Fibroblast of mammary gland (primary cell): ENCODE measurements at places on chromosomes 6 and 20.

DNA sequence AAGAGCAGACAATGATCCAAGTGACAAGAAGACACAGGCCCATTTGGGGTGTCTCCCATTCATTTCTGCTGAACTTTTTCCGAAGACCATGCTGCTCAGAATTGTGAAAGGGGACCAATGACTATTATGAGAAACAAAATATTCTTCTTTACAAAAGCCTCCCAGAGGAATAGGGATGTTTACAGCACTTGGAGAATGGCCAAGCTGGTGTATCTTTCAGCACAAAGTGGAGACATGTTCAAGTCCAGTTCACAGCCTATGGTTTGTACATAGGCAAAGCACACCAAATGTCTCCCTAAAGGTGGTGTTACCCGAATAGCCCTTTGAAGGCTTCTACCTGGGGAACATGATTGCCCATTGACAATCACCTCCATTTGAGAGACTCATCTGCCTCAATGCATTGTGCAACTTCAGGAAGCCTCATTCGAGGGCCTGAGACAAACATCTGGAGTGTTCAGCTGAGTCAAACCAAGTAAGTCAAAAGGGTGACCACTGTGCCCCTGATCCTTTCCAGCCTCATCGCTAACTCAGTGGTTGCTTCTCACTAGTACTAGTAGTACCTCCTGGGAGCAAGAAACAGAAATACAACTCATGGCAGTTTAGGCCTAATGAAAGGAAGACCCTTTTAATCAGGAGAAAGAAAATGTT is 451.0 kb upstream of the MARCKS start:
- DNase-seq, result peak; percentile 59

DNA sequence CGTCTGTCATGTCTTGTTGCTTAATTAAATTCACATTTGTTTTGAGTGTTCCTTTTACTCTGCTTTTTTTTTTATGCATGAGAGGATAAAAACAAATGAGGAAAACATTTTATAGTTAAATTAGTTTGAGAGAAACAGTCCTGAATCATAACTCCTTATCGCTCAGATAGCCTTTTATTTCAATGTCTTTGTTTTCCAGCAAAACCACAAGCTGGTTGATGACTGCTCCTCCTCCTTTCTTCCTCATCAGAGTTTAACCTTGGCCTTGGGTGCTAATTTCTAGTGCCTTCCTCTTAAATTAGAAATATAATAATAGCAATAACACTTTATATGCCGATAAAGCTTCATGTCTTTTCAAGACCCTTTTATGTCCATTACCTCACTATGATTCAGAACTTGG is 3.1 kb downstream of the NOX3 start:
- no peak for DNase-seq

DNA sequence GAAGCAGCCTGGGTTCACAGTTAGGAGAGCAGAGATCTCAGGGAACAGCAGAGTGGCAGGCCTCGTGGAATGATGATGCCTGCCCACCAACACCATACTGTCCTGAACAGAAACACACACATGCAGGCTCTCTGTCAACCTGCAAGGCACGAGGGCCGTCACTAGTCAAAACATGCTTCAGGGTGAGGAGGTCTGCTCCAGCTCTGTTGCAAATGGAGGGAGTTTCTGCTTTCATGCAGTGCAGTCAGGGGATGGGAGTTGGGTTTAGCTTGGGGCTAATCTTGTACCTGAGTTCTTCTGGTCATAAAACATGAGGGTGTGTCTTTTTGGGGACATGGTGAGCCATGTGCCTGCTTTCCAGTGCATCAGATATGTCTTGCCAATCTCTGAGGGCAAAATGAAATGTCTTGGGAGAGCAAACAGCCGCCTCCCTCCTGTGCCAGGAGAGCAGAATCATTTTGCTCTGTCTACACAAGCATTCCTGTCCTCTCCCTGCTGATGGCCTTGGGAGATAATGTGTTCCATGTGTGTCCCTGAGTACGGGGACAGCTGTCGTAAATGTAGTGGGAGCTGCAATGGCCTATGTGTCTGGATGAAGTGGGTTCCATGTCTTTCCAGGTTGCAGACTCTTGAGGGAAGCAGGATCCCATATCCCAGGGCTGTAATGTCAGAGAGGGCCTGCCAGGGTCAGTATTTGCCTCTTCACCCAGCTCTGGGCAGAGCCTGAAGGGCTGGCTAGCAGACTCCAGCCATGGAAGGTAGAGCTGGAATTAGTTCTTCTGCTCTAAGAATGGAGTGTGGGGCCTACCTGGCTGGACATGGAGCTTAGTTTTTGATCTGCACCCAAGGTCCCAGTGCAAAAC is 40.6 kb downstream of the MAFB start:
- DNase-seq, result no peak

DNA sequence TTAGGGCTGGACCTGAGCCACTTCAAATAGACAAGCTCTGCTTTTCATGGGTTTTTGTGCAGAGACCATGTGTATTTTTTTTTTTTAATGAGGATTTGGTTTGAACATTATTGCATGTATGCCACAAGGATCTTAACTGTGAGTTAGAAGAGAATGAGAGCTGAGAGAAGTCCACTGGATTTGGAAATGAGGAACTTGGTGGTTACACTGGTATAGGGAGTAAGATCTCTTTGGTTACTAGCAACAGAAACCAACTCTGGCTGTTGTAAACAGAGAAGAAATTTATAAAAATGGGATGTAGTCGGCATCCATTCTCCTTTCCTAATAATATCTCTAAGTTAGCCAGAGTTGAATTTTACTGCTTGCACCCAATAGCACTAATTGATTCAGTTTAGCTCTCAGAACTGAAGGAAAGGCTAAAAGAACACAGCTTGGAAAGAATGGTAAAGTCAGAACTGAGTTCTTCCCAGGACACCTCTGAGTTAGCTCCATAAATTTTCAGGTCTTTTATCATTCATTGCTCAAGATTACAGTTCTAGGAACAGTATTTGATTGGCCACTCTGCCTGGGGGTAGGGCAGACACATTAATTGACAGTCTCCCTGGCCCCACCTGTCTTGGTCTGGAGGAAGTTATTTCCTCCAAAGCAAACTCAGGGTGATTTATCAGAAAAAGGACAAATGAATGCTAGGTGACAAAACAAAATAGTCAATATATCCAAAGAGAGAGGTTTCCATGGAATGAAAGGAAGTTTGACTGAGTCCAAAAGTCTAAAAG is 3.9 kb upstream of the WFDC2 start:
- no peak for DNase-seq

- peak; percentile 18 for DNase-seq
Observed at GRCh38 chr20:3218307-3218988, 9.2 kb downstream of the ITPA start.

DNA sequence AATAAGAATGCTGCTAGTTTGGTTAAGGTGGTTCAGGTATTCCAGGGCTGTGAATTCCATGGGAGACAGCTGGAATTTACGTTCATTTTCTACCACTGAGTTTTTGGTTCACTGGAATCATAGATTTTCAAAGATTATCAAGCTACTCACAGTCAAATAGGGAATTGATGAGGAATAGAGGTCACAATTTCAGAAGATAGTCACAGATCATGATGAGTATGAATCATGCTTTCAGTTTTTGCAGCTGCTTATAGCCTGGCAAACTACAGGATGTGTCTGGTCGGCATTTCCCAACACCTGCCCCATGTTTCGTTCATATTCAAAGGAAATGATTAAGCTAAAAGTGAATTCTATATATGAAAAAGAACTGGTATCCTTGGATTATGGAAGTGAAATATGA is 58.7 kb downstream of the BCKDHB start:
- peak; percentile 79 for DNase-seq

DNA sequence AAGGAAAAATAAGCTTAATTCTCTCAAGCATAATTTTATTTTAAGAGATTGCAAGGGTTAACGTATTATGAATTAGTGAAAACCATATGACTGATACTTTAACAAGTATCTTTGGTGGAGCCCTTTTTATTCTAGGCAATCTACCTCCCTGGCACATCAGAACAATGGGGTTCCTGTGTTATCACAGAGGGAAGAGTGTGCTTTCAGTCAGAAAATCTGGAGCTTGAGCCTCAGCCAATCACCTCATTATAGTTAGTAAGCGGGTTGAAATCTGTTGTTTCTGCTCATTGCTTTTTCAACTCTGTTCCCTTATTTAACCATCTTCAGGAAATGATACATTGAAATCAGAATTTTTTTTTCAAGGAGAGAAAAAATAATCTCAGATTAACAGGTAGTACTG is 391 bp downstream of the ADGRF1 start:
- DNase-seq, result no peak

- DNase-seq, result peak; percentile 24
Observed at GRCh38 chr20:9110916-9111432, 42.1 kb downstream of the PLCB4 start.

DNA sequence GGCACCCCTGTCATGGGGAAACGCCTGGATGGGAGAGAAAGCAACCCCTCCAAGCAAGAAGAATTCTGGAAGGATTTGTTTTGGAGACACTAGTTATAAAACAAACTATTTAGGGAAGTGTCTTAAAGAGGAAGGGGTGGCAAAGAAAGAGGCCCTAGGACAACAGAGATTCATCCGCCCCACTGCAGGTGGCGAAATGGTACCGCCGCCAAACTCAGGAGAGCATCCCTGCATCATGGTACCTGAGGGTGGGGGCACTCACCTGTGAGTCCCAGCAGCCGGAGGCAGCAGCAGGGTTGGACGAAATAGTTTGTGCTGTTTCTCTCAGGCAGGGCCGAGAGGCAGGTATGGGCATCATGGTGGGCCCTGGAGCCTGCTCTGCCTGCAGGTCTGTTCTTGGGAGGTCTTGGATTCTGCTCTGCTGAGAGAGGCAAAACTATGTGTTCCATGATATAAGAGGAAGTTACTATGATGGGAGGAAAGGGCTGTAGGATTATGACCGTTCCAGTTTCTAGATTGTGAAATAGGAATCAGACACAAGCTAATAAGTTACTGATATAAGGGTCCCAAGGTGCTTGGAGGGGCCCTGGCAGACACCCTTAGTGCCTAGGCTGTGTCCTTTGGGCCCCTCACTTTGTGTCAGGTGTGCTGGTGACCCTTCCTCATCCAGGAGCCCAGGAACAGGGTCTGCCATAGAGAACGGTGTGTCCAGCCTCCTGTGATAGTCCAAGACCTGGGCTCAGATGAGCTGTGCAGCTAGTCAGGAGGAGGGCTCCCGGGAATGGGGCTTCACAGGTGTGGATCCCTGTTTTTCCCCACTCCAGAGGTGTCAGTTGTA is 20.4 kb downstream of the SIRPD start:
- no peak for DNase-seq

DNA sequence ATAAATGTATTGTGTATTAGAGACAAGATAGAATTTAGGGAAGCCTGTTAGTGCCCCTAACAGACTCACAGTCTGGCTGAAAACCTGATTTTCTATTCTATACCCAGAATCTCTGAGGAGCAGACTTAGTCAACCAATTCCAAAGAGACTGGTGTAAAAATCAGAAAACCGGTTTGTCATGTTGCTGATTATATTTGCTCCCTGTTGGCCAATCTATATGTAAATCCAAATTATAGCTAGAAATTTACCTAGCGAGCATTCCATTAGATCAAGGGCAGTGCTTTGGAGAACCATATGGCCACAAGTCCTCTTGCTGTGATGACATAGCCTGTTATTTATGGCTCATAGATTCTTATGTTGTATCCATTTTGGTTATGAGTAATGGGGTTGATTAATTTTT is 4.8 kb downstream of the NFYA start:
- DNase-seq, result no peak

DNA sequence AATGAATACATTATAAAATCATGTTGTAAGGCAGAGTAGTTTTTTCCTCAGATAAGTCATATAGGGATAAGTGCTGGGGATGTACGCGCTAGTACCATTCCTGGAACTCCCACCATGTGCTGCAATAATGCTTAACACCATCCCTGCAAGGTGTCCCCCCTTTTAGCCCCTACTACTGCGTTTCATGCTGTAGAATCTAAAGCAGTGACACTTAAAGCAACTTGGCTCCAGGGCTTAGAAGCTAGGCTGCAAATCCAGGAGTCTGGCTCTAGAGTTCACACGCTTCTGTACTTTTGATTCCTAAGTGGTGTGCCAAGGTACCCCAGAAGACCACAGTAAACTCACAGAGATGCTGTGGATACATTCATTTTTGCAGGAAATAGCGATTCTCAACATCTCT is 183.1 kb downstream of the DOK5 start:
- DNase-seq, result no peak

DNA sequence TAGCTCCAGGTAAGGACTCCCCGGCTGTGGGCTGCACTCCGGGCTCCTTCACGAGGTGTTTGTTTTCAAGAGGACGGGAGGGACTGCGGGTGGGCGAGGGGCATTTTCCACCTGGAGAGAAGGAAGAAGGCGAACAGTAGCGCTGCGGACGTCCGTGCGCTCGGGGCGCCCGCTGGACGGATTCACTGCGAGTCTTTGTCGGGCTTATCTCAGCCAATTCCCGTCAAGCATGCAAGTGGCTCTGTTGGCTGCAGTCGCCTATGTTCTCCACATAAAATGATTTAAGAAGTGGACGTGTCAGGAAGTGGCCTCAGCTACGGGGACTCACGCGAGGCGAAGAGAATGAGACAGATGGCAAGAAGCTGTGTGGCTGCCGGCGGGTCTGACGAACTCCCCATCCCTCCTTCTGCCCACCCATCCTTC is 332 bp downstream of the GRIK2 start:
- no peak for DNase-seq

- no peak for DNase-seq
Observed at GRCh38 chr6:92864966-92865555, 554.3 kb downstream of the EPHA7 start.
